AG08396 (cell line): ENCODE measurements at places on chromosomes 1 and 21.

DNA sequence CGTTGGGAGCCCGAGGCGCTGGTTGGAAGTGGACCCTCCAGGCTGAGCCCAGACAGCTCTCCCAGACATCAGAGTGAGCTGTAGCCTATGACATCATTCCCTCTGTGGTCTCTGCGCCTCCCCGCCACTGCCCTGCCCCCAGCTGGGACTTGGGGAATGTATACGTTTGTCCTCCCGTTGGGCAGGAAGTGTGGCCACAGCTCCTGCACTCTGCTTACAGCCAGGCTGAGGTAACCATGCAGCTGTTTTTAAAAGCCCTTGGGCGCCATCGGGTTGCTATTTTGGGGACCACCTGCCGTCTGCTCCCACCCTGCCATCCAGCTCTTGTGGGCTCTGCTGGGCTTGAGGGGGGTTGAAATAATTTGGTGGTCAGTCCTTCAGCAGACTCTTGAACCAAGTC is 7.8 kb downstream of the VASH2 start:
- no peak for DNase-seq

DNA sequence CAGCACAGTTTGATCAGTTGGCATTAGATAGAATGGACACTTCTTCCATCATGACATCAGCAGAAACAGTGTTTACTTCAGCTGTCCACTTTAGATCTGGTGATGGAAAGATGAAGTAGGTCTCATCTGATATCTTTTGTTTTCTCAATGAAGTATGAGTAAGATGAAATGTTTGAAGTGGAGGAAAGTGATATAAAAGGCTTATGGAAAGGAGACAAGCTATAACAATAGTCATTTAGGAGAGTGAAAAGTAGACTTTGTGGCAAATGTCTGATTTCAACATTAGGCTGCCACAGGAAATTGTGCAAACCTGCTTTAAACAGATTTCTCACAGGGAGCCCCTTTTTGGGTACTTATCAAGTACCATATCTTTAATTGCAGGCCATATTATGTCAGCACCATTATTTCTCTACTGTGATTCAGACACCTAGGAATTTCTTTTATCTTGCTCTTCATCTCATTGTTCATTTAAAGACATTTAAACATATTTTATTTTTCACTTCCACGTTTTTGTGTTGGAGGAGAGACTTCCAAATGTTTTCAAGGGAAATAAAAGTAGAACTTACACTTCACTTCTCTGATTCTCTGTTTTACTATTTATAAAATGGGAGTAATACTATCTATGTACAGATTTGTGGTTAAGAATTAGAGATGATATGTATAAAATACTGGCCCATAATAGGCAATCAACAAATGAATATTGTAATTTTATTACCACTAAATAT is 18.1 kb downstream of the PDC start:
- DNase-seq = no peak

DNA sequence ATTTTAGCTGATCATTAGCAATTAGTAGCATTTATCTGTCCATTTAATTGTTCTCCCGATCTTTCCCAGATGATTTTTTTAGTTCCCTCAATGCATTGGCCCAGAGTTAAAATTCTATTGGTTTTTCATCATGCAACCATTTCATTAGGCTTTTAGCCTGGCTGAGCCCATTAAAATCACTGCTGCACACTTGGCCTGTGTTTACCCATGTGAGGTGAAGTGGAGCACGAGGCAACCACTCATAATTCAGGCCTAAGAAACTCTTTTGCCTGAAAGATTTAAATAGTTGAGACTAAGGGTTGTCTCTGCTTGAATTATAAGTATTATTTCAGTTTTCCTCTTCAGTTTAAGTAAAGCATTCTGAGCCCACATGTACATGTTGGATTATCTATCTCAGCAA is 889.0 kb upstream of the ADGRL4 start:
- no peak for DNase-seq

DNA sequence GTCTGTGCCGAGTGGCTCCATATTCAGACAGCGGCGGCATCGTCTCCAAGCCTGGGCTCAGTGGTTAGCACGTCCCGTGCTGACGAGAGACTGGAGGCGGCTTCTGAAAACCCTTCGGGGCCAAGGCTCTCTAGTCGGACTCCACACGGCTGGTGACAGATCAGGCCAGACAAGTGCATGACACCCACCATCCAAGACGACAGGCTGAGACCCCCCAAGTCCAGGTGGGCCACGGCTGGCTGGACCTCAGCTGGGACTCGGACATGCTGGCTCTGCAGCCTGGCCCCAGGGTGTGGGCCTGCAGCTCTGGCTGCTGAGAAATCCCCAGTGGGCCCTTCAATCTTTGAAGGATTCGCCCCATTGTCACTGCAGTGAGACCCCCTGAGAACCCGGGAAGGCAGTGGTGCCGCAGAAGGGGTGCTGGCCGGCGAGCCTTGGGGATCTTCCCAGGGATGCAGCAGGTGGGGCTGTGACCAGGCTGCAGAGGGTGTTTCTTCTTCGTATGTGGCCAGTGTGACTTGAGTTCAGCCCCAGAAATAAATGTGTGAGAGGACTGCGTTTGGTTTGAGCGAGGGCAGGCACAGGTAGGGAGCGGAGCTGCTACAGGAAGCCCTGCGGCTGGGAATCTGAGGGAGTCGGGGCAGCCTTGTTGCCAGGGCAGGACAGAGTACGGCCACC is 15.9 kb upstream of the SLC19A1 start:
- DNase-seq = no peak
